Dermis microvascular lymphatic vessel endothelial cell (primary cell): ENCODE measurements at places on chromosomes 13 and 19. TPM values are rescaled to one million over a fixed set of nuclear protein-coding genes. Genes with fewer than 3 reads are reported as not detected.
A peak's percentile ranks its signal among the peaks of the same experiment; 100 is the strongest.

DNA sequence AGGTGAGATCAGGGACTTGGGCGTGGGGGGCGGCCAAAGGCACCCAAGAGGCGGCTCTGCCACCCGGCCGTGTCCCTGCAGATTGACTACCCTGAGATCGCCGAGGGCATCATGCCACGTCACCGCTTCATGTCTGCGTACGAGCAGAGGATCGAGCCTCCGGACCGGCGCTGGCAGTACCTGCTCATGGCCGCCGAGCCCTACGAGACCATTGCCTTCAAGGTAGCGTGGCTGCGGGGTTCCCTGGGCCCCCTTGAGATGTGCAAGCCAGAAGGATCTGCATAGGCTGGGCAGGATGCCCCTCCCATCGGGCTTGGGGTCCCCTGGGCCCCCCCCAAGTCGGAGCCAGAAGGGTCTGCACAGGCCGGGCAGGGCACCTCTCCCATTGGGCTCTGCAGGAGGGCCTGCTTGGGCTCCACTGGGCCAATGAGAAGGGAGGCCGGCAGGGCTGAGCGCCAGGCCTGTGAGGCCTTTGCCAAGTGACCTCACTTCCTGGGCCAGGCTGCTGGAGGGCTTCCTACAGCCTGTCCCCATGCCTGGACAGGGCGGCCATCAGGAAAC lies 2.2 kb upstream of the AMH start:
- DNase-seq = peak; percentile 64

Gene RXFP2
- total RNA-seq = not detected in 2 replicates

GRCh38 chr13:28442839-28443238 lies 52.1 kb downstream of the FLT1 start:
- peak; percentile 52 for DNase-seq

DNA sequence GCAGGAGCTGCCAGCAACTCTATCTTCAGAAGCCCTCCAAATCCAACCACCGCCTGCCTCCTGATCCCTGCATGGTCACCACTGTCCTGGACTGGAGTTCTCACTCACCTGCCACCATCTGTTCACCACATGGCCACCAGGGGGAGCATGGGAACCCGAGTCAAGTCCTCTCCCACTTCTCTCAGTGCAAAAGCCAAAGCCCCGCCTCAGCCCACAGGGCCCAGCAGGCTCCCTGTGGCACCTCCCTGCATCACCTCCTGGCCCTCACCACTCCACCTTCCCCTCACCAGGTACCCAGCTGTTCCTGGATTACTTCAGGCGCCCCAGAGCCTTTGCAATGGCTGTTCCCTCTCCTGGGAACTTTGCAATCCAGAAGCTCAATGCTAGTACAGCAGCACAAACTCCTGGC lies 5.3 kb downstream of the DHPS start:
- peak; percentile 70 for DNase-seq

GRCh38 chr19:1451916-1452801 lies 2.2 kb downstream of the APC2 start:
- no peak for DNase-seq
